NCI-H460 (cell line): ENCODE measurements at places on chromosomes 1 and 21.

GRCh38 chr1:207405814-207406213 is 48.3 kb upstream of the CR2 start:
- DNase-seq, result no peak

- DNase-seq, result peak; percentile 52
Observed at GRCh38 chr1:235067396-235068157, 61.1 kb downstream of the TOMM20 start.

DNA sequence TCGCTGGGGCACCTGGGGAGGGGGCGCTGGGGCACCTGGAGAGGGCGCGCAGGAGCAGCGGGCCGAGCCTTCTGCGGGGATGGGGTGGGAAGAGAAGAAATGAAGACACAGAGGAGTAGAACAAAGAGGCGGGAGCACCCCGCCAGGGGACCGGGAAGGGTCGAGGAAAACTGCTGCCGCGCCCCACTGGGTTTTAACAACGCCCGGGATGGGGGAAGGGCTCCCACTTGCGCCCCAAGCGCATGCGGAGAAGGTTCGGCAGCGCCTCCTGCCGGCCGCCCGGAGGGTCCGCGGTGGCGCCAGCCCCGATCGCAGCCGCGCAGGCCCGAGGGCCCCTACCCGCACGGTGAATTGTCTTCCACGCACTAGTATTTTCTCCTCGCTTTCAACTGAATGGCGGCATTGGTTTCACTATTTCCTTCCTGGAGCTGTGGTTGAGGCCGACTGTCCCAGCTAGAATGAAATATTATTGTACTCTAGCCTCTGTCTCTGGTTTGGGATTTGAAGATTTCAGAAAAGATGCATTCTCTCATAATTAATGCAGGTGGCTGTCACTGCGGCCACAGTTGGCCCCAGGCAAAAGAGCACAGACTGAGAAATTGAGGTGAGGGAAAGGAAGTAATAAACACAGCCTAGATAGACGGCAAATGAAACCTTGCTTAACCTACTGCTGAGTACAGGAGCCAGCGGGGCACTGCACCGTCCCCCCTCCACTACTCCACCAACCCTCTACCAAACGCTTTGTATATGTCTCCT is 57.3 kb downstream of the MAB21L3 start:
- DNase-seq, result peak; percentile 39

- no peak for DNase-seq
Observed at GRCh38 chr1:83102630-83103071, 896.3 kb downstream of the TTLL7 start.
